Stimulated activated CD4-positive, alpha-beta T cell treated with anti-CD3 and anti-CD28 coated beads, Interleukin-15, amount 100 ng/mL, for 1 hour (primary cell): ENCODE measurements at places on chromosomes 16 and 17.

DNA sequence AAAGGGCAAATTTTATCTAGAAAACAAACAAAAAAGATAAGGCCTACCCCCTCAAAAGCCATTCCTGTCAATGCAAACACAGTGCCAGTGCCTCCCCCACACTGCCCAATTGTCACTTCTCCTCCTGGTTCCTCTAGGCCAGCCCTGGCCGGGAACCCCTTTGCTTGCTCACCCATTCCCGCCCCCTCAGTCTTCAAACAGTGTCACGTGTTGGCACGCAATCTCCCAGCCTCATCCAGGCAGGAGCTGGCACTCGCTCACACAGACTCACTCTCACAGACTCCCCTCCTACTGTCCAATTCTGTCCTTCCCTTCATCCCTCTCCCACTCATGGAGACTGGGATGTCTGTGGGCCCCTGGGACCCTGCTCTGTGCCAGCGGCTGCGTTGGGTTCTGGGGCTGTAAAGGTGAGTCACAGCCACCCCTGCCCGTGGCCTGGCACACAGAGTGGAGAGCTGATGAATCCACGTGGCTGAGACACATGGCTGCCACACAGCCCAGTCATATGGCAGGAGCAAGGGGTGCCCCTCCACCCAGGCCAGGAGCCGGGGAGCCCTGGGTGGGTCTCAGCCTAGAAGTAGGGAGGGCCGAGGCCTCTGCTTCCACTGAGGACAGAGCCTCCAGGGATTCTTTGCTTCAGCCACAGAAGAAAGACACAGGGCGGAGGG, 54.8 kb downstream of the VAC14 start:
- DNase-seq, result no peak

GRCh38 chr17:49388692-49389513, 25.8 kb downstream of the PHB1 start:
- DNase-seq, result no peak

DNA sequence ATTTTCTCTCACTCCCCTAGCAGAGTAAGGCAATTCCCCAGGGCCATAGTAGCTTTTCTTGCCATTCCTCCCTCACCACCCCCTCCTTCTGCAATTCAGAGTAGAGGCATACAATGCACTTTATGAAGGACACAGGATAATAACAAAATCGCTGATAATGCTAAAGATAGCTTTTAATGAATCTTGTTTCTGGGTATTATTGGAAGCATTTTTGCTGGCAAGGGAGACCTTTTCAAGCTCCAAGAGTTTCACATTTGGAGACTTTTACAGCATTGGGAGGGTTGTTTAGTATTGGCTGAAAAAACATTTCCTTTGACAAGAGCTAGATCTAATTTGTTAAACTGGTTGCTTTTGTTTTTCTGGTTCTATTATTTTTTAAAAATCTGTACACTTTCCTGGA, 573.0 kb upstream of the C16orf82 start:
- DNase-seq, result no peak

DNA sequence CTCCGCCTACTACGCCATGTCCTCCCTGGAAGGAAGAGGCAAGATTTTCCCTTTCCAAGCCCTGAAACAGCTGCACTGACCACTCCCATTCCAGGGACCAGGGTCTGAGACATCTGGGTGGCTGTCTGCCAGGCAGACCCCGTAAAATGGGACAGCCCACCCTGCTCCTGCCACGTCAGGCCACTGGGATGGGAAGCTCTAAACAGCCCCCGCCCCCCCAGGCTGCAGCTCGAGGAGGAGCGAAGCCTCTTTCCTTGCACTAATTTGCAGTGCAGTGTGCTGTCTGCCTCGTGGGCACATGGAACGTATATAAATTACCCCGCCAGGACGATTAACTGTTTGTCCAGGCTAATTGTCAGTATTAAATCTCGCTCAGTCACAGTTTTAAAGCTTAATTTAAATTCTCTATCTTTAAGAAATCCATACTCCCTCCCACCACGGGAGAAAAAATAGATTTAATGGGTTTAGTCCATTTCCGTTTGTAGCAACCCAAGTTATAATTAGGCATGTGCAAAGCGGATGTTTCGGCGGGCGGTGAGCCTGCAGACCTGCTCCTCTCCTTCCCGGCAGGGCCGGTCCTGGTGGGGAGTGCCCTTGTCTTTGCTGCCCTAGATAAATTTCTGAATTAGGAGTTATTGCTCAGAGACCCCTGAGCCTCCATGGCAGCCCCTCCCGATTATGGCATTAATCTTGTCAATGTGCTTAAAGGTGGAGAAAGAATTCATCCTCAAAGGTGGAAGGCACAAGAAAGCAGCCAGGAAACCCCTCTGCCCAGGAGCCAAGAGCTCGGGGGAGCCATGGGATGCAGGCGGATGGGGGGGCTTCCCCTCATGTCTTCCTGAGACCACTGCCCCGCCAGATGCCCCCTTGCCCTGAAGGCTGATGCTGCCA, 268.0 kb upstream of the TNRC6C start:
- no peak for DNase-seq

- DNase-seq, result no peak
These were observed 9.7 kb downstream of the CNP start for GRCh38 chr17:41976142-41976768.

DNA sequence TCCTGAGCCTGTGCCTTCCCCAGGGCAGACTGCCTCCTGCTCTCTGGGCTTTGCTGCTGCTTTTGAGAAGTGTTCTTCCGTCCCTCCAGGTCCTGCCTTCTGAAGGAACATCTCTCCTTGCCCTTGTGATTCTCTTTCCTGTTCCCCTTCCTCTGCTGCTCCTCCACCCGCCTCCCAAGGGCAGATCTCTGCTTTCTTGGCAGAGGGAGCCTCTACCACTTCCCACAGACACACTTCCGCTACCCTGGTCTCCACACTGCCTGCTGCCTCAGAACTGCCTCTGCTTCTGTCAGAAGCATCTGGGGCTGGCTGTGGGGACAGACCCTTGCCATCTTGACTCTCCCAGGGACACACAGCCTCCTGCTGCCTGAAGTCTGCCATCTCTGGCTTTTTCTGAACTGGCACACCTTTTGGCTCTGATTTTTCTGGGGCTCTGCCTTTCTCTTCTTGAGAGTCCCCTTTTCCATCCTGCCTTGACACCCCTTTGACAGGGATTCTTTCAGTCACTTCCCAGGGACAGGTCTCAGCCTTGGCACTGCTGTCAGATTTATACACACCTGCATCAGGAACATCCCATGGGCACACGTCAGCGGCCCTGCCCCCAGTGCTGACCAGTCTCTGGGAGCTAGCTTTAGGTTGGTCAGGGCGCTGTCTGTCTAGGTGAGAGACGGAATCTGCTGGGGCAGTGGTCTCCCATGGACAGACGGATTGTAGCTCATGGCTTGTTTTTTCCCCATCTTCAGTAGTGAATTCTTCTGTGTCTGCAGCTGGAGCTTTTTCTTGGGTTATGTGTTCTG, 16.6 kb downstream of the GPR179 start:
- no peak for DNase-seq

DNA sequence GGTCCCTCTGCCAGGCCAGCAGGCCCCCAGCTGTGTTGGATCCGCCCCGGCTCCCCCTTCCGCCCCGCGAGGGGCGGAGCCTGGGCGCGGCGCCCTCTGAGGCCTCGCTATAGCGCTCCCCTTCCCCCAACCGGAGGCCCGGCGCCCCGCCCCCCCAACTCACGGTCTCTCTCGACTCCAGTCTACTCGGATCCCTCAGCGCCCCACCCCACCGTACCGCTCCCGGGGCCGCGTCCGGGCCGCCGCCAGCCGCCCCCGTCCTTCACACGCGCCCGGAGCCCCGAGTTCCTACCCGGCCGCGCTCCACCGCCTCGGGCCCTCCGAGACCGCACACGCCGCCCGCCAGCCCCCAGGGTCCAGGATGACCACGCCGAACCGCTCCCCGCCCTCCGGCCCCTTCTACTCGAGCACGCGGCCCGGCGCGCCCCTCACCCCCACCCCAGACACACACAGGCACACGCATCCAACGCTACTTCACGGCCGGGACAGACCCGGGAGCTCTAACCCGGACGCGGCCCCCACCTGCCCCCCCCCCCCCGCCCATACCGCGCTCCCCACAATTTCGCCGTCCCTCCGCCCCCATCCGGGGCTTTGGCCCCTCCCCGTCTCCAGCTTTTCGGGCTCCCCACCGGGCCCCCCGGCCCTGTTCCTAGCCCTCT, 1.4 kb downstream of the PHF23 start:
- peak; percentile 70 for DNase-seq

DNA sequence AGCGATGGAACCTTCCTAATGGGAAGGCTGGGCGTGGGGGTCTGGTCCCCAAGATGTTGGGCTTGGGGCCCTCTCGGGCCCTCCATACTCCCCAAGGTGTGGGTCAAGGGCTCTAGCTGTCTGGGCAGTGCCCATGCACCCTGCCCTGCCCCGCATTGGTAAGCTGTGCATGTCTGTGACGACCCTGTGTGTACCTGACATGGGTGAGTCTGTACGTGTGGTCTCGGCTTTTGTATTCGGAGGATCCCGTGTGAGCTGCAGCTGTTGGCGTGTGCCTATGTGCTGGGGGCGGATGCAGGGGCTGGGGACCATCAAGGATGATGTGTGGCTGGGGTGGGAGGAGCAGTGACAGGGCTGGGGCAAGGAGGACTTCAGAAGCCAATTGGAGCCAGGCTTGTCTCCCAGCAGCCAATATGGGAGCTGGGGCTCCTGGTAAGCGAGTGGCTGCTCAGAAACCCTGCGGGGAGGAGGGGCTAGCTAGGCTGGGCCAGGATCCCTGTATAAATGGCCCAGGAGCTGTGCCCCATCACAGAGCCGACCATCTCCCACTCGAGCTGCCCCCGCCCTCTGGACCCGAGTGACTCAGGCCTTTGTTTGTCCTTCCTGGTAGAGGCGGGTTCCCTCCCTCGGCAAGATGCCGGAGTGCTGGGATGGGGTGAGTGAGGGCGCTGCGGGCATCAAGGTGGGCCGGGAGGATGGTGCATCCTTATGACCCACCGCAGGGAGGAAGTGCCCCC, at the start of gene NDRG4:
Gene NDRG4, plus strand, starts transcription at position 529 of the 737 bp plus-strand sequence. Its CDS starts 106 bp downstream, at position 635.
- DNase-seq, result no peak

DNA sequence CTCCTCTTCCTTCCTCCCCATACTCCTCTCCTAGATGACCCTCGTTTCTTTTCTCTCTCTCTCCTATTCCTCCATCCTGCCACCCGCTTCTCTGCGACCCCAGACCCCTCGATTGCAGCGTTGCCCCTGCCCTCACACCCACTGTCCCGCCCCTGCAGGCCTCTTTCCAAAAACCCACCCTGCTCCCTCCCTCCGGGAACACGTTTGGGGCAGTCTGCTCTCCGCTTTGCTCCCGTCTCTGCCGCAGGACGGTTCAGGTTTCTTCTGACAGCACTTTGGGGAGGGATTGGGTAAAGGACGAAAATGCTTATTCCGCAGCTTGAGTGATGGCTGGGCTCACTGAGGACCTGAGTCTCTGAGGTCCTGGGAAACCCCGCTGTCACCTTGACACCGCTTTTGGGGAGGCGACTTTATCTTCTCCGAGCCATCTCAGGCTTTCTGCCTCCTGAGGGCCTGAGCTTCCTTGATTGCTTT, 690 bp downstream of the NDE1 start:
- no peak for DNase-seq

DNA sequence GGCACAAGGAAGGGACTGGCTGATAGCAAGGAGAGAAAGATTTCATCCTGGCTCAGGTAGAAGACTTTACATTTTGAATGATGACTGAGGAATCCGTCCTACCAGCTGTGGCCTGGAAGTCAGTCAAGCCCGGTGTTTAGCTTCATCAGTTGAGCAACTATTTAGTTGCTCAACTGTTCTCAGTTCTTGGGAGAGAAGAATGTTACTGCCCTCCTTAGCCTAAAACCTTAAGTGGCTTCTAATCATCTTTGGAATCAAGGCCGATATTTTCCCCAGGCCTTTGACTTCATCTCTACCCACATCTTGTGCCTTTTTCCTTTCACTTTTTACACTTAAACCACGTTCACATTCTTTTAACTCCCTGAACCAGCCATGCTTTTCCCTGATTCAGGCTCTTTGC, 17.3 kb upstream of the RBL2 start:
- DNase-seq, result no peak

GRCh38 chr17:60077672-60078519, 825 bp downstream of the HEATR6 start:
- DNase-seq, result no peak

GRCh38 chr17:81651692-81652091, 4.7 kb downstream of the PDE6G start:
- DNase-seq, result no peak

GRCh38 chr16:54316095-54316889, 29.7 kb upstream of the IRX3 start:
- DNase-seq, result no peak

DNA sequence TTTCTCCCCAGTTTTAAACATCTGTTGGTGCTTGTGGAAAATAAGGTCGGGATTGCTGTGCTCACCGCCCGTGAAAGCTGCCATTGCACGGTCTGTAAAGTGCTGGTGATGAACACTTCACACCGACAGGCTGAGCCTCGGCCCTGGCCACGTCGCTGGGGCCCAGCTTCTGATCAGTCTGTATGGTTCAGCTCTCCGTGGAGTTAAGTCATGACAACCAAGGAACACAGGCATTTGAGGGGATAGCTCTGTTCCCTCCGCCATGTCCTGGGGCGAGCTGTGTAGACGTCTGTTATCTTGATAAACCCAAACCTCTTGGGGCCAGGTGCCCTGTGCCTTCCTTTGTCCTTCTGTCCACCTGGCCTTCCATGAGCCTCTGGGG, 110.6 kb downstream of the METRNL start:
- no peak for DNase-seq

GRCh38 chr17:75181608-75182318, 996 bp downstream of the SUMO2 start:
- peak; percentile 15 for DNase-seq

GRCh38 chr16:21156767-21157467, 1.6 kb upstream of the LDAF1 start:
- DNase-seq, result no peak

GRCh38 chr17:33178681-33179080, 114.4 kb downstream of the ASIC2 start:
- DNase-seq, result no peak

- no peak for DNase-seq
These were observed 154.0 kb upstream of the SDK2 start for GRCh38 chr17:73798111-73798748.

DNA sequence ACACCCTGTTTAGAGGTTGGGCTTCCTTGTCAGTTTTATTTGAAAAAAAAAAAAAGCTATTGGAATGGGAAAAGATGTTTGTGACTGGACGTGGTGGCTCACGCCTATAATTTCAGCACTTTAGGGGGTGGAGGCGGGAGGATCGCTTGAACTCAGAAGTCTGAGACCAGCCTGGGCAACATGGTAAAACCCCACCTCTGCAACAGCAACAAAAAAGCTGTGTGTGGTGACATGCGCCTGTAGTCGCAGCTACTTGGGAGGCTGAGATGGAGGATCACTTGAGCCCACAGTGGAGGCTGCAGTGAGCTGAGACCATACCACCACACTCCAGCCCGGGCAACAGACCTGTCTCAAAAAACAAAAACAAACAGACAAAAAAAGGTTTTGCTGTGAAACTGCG, 66.1 kb upstream of the SIAH1 start:
- no peak for DNase-seq

GRCh38 chr17:75205793-75206163, 299 bp downstream of the NUP85 start:
- no peak for DNase-seq
